ENCODE measurements at places on chromosomes 12 and 14.

GRCh38 chr14:25026476-25027137 is 23.3 kb downstream of the STXBP6 start:
- H3K27ac ChIP-seq = no peak overlapping the region
- H3K27me3 ChIP-seq = no peaks in the 10 kb centered on the region
- no peaks in the 10 kb centered on the region for H3K4me1 ChIP-seq
- H3K4me3 ChIP-seq = no peak overlapping the region
- no peak for DNase-seq

GRCh38 chr14:23357261-23357660 is 4.6 kb upstream of the SLC22A17 start:
- peaks cover 14% of the 10 kb centered on the region for H3K27me3 ChIP-seq
- H3K4me3 ChIP-seq = no peak overlapping the region
- H3K4me1 ChIP-seq = no peaks in the 10 kb centered on the region
- no peaks in the 10 kb centered on the region for H3K36me3 ChIP-seq
- no peak for DNase-seq

GRCh38 chr14:105255021-105255507 is 6.7 kb downstream of the BTBD6 start:
- no peaks in the 10 kb centered on the region for H3K27me3 ChIP-seq
- H3K27ac ChIP-seq = no peak overlapping the region
- H3K4me1 ChIP-seq = no peaks in the 10 kb centered on the region
- no peak overlapping the region for H3K4me3 ChIP-seq
- DNase-seq = no peak
- H3K36me3 ChIP-seq = peaks cover 13% of the 10 kb centered on the region

GRCh38 chr14:106551265-106551664 is 1024.9 kb downstream of the TMEM121 start:
- no peak for DNase-seq
- no peaks in the 10 kb centered on the region for H3K36me3 ChIP-seq
- H3K27me3 ChIP-seq = no peaks in the 10 kb centered on the region
- H3K4me1 ChIP-seq = no peaks in the 10 kb centered on the region
- H3K27ac ChIP-seq = no peak overlapping the region
- H3K4me3 ChIP-seq = no peak overlapping the region

- DNase-seq = no peak
- H3K4me1 ChIP-seq = peaks cover 14% of the 10 kb centered on the region
- H3K36me3 ChIP-seq = no peaks in the 10 kb centered on the region
- H3K27me3 ChIP-seq = no peaks in the 10 kb centered on the region
- no peak overlapping the region for H3K4me3 ChIP-seq
These were observed 44.4 kb upstream of the PLXNC1 start for GRCh38 chr12:94103986-94104385.

DNA sequence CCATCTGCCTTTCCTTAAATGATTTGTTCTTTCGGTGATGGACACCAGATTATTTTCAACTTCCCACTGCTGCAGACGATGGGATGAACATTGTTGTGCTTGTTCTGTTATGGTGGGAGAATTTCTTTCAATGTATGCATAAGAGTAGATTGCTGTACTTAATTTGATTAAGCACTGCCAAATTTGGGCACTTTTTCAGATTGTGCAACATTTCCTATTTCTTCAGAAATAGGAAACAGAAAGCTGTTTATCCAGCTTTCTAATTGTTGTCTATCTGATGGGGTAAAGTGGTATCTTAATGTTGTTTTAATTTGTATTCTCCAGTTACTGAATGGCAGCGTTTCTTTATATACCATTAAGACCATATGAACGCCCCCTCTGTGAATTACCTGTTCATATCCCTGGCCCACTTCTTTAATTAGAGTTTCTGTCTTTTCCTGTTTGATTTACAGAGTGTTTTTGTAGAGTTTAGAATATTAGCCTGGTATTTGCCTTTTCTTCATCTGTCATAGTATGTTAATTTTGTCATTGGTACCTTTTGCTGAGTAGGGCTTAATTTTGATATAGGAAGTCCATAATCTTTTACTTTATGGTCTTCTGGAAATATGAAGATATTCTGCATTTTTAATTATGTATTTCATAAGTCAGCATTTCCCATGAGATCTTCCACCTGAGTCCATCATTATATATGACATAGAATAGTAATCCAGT is 59.6 kb downstream of the DIP2B start:
- H3K4me3 ChIP-seq = no peak overlapping the region
- no peaks in the 10 kb centered on the region for H3K36me3 ChIP-seq
- peaks cover 27% of the 10 kb centered on the region for H3K4me1 ChIP-seq
- no peaks in the 10 kb centered on the region for H3K27me3 ChIP-seq

GRCh38 chr12:115166698-115167315 is 482.8 kb upstream of the TBX3 start:
- H3K27ac ChIP-seq = no peak overlapping the region
- H3K4me1 ChIP-seq = no peaks in the 10 kb centered on the region
- no peaks in the 10 kb centered on the region for H3K27me3 ChIP-seq
- DNase-seq = no peak
- no peak overlapping the region for H3K4me3 ChIP-seq

DNA sequence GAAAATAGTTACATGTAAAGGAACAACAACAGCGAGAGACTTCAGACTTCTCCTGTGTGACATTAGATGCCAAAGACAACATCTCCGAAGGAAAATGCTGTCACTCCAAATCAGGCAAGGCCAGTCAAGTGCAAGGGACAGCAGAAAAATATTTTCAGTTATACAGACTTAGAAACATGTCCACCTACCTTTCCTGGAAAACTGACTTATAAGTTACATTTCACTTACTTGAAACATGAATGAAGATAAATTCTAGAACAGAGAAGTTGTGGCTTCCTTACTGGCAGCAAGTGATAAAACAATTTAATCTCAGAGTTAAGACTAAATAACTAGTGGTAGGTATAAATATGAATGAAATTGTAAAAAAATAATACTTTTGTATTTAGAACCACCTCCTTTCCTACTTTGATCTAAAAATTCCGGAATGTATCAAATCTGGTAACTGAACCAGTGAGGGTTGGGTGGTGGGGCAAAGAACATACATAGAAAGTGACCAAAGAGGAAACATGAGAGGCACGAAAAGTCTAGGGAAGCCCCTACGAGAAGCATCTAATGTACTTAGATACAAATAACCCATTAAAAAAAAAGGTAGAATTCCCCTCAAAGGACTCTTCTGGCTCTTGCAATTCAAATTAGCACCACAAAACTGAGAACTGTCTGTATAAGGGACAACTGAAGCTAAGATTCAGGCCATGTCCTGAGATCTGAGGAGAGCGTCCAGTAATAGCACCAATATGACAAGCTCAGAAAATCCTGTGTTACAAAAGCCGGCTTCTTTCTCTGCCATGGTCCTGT is 21.2 kb downstream of the MTHFD1 start:
- no peak for DNase-seq
- no peaks in the 10 kb centered on the region for H3K4me1 ChIP-seq
- H3K27ac ChIP-seq = no peak overlapping the region
- no peaks in the 10 kb centered on the region for H3K27me3 ChIP-seq

GRCh38 chr12:111462210-111462769 is 56.6 kb downstream of the SH2B3 start:
- no peak for DNase-seq
- no peak overlapping the region for H3K4me3 ChIP-seq

DNA sequence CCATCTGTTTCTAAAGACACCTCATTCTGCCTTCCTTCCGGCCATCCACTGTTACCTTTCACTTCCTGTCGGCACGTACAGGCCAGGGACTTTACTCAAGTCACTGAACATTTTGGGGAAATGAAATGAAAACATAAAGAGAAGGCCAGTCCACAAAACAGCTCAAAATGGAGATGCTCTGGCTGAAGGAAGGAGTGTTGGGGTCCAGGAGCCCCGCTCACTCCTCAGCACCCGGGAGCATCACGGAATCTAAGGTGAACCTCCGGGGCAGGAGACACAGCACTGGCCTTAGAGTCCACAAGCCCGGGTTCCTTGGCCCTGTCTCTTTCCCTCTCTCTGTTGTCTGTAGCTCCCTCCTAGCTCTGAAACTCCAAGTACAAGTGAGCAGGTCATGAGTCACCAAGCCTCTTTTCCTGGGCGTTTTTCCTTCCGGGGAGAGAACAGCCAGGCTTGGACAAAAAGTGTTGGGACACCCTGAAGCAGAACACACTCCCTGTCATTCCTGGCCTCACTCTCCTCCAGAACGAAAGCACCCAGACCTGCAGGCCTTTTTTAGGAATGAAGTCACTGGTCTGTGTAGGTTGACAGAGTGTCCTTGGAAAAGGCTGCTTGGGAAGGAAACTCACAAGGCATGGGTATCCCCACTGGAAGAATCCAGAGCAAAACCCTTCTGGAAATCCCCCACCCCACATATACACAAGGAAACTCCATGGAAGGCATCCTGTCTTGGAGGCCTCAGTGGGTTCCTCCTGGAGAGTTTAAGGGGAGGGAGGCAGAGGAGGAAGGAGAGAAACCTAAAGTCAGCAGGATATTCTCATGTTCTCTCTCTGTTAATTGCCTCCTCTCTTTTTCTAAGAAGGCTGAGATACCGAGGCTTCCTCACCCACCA is 245.3 kb downstream of the ZFP36L1 start:
- no peaks in the 10 kb centered on the region for H3K36me3 ChIP-seq
- no peaks in the 10 kb centered on the region for H3K27me3 ChIP-seq
- no peak overlapping the region for H3K27ac ChIP-seq
- peaks cover 2% of the 10 kb centered on the region for H3K4me1 ChIP-seq
- no peak for DNase-seq

DNA sequence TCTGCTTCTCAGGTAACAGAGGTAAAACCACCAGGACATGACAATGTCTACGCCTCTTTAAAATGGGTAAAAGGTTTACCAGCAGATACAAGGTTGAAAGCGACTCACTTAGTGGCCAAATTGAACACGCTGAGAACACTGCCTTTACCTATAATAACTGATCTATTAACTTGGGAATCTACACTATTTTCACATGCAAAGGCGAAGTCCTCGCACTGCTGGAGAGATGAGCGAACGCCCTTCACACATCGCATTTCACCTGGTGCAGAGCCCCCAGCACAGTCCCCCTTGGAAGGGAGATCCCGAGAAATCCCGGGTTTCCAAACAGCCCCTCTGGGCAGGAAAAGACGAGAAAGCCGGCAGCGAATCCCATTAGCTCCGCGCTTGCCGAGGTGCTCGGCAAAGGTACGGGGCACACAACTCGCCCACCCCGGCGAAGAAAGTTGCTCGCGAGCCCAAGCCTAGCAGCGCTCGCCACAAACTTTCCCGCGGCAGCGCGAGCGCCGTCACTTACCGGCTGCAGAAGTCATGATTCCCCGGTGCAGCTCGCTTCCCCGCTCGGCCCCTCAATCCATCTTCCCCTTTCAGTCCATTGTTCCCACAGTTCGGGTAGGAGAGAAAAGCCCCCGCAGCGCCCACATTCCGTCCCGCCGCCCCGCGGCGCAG is 423 bp downstream of the FGD6 start:
- peak overlapping the region; percentile 77 for H3K27ac ChIP-seq
- no peaks in the 10 kb centered on the region for H3K27me3 ChIP-seq
- no peak for DNase-seq
- peak overlapping the region; percentile 70 for H3K4me3 ChIP-seq

GRCh38 chr12:55658635-55659391 is 22.1 kb downstream of the OR10P1 start:
- no peak overlapping the region for H3K27ac ChIP-seq
- 0 out of 3 replicates have a peak, but pooled peaks cover 2% of the 10 kb centered on the region for H3K27me3 ChIP-seq
- no peak for DNase-seq
- no peaks in the 10 kb centered on the region for H3K4me1 ChIP-seq
- H3K36me3 ChIP-seq = no peaks in the 10 kb centered on the region

DNA sequence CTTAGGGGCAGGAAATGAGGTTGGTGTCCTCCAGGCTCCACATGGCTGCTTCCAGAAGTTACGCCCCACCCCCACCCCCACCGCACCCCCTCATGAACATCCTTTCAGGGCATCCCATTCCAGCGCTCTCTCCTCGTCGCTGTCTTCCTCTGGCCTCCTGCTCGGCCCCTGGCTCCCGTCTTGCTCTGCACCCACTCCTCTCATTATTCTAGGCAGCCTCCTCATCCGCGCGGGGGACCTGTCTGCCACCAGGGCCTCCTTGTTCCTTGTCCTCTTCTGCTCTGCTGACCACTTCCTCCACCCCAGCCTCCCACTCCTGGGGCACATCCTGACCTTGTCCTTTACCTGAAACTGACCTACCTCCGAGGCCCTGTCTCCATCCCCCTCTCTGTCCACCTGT is 29.8 kb upstream of the PLEKHG6 start:
- H3K27ac ChIP-seq = no peak overlapping the region
- peaks cover 6% of the 10 kb centered on the region for H3K4me1 ChIP-seq
- no peaks in the 10 kb centered on the region for H3K36me3 ChIP-seq
- no peak for DNase-seq

DNA sequence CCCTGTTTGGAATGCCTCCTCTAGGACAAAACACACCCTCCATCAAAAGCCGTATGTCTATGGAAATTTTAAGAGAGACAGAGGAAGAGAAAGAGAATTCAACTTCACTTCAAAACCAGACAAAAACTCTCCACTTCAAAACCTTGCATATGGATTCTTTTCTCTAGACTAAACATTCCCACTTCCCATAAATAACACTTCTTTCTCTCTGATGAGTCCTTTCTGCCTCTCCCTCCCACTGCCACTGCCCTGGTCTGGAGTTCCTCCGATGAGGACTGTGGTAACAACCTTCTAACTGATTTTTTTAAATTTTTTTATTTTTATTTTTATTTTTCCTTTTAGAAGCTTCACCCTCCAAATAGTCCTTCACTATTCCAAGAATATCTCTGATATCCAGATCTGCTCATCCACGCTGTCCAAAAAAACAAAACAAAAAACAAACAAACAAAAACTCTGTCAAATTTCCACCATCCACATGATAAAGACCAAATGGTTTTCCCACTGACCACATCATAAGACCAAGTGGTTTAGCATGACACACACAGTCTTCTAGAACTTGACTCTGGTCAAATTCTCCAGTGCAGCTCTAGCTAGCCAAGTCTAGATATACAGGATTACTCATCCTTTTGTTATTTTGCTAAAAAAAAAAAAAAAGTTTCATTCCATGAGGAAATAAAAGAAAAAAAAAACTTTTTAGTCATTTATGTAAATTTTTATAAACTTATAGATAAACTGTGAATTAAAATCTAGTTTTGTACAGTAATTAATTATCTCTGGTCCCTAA is 256.0 kb downstream of the PPFIA2 start:
- H3K27me3 ChIP-seq = no peaks in the 10 kb centered on the region
- DNase-seq = no peak
- H3K36me3 ChIP-seq = no peaks in the 10 kb centered on the region
- H3K27ac ChIP-seq = no peak overlapping the region

DNA sequence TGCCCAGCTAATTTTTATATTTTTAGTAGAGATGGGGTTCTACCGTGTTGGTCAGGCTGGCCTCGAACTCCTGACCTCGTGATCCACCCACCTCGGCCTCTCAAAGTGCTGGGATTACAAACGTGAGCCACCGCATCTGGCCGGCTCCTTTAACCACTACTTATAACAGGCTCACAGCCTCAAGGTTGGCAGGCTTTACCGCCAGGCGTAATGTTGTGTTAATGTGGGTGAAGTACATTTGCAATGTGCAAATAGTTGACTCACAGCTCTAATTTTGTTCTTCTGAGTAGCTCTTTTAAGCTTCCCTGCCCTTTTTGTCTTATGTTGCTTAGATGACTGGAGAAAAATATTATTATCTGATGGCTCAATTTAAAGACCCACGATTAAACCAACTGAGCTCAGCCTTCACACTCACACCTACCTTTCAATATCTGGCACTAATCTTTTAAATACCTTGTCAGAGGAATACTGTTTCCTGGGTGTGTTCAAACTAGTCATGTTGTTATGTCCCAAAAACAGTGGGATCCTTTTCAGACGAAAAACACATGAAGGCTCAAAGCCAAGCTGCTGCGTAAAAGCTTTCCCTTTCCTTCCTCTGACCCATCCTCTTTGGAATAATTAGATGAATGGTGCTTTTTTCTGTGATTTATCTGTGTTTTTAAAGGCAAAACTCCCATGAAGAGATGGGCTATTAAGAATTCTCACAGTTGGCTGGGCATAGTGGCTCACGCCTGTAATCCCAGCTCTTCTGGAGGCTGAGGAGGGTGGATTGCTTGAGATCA is 57.2 kb upstream of the USP44 start:
- H3K4me3 ChIP-seq = no peak overlapping the region
- no peak for DNase-seq
- no peaks in the 10 kb centered on the region for H3K27me3 ChIP-seq
- H3K27ac ChIP-seq = no peak overlapping the region
- H3K36me3 ChIP-seq = no peaks in the 10 kb centered on the region
